ENCODE measurements at places on chromosomes 7 and 10.
A peak's percentile ranks its signal among the peaks of the same experiment; 100 is the strongest.

DNA sequence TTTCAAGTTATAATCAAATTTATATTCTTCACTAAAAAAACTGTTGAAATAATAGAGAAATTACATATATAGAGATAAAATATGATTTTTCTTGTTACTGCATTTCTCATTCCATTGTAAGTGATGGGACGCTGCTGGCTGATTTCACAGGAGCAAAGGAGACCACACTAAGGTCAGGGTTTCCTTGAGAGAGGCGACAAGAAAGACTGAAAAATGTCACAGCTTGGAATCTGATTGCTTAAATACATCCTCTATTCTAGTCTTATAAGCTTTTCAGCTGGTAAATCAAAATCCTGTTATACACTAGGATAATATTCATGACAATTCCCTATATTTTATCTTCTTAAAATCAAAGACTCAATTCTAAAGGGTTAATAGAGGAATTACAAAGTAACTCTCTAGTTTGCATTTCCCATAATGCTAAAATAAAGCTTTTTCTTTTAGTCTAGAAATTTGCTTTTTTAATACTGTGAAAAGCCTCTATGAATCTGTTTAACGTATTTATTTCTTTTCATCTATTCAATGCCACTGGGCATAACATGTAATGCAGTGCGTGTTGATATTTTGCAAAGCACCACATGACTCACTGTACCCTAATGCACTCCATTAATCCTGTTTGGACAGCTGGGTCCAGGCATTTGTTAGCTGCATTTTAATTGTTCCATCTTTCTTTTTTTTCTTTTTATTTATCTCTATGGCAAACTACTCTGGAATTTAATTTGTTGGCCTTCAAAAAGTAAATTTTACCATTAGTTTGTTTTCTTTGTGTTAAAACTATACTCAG lies 81.7 kb downstream of the RNF32 start:
- DNase-seq: peak; percentile 34

DNA sequence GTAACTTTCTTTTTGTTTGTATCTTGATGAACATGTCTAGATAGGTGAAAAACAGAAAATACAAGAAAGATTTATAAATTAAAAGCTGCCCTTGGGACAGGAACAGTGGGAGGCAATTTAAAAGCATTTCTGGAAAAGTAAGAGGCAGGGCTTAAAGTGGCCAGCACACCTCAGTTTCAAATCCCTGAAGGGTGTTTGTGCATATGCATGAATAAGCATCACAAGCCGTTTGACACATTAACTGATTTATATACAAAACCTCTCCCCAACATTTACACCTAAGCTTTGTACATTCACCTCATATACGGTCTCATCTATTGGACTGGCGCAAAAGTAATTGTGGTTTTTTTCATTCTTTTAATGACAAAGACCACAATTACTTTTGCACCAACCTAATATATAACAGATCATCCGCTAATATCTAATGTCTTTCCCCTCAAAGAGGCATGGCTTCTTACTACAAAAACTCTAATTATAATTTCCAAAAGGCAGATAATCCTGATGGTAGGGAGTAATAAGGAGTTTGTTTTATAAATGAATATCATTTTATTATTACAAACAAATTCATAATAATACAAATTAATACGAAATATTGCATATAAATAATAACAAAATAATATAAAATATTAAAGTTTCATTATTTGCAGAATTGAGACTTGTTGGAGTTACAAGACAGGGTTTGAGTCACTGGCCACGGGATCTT lies 48.3 kb downstream of the LRGUK start:
- DNase-seq: no peak

DNA sequence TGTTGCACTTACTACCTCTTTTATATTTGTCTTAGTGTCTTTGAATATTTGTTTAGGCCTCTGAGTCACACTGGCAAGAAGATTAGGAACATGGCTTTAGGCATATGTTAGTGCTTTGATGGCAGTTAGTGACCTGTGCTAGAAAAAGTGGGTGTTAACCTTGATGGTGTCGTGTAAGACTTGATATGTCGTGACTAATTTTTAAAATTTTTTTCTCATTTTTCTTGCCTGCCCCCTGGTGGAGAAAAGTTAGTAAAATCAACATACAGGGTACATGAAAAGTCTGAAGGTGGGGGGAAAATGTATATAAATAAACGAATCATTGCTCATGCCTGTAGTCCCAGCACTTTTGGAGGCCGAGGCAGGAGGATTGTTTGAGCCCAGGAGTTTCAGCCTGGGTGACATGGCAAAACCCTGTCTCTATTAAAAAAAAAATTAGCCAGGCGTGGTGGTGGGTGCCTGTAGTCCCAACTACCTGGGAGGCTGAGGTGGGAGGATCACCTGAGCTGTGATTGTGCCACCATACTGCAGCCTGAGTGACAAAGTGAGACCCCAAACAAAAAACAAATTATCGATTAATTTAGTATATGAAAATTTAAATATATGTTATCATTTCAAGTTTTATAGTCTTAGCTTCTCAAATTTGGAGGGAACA lies 44.6 kb downstream of the TAX1BP1 start:
- peak; percentile 22 for DNase-seq

DNA sequence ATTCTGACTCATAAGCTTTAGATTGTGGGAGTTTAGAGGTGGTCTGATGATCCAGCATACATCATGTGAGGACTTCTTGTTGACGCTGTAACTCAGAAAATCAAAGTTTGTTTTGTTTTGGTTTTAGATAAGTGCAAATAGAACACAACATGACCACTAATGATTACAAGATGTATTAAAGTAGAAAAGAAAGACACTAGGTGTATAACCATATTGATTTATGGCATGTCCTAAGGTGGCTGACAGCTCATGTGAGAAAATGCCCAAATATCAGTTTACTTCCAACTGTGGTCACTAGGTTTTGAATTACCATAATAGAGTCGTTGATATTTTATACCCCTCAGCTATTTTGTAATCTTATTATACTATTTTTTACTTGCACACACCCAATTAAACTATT lies 1131.4 kb upstream of the PHF14 start:
- DNase-seq: no peak

- no peak for DNase-seq
These were observed 61.0 kb downstream of the GALNT11 start for GRCh38 chr7:152086513-152086912.

- no peak for DNase-seq
These were observed 26.4 kb upstream of the MSS51 start for GRCh38 chr10:73459683-73460314.

GRCh38 chr7:40402661-40403060 lies 267.9 kb downstream of the SUGCT start:
- no peak for DNase-seq

DNA sequence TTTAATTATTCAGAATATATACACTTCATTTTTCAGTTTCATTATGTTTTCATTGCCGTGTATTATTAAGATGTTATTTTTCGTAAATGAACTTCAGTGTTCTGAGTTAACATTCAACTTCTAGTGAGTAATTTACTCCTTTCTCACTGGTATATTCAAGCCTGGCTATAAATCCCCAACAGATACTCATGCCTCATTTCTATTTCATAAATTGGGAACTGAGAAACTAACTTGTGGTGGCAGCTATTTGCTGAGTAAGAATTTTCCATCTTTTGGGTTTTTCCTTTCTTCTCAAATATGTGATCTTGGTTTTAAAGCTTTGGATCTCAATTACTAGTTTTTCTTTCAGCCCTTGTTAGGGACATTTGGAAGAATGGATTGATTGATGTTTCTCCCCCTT lies 281.1 kb downstream of the CDK14 start:
- no peak for DNase-seq

DNA sequence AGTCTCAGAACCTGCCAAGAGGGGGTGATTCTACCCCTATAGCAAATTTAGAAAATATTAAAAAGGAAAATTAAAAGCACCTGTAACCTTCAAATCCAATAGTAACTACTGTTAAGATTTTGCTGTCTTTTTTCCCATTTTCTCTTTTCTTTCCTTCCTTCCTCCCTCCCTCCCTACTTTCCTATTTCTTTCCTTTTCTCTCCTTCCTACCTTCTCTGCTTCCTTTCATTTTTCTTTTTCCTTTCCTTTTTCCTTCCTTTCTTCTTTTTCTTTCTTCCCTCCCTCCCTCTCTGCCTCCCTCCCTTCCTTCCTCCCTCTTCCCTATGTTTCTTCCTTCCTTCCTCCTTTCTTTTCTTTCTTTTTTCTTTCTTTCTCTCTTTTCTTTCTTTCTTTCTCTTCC lies 120.2 kb upstream of the KCTD7 start:
- DNase-seq: no peak

GRCh38 chr7:101066141-101066832 lies 19.0 kb upstream of the TRIM56 start:
- DNase-seq: no peak

GRCh38 chr7:24024276-24025068 lies 259.5 kb upstream of the NPY start:
- no peak for DNase-seq

- DNase-seq: peak; percentile 85
These were observed 18.8 kb downstream of the AKR1B1 start for GRCh38 chr7:134440067-134440466.

GRCh38 chr7:95250571-95250970 lies 73.8 kb downstream of the PON1 start:
- no peak for DNase-seq

DNA sequence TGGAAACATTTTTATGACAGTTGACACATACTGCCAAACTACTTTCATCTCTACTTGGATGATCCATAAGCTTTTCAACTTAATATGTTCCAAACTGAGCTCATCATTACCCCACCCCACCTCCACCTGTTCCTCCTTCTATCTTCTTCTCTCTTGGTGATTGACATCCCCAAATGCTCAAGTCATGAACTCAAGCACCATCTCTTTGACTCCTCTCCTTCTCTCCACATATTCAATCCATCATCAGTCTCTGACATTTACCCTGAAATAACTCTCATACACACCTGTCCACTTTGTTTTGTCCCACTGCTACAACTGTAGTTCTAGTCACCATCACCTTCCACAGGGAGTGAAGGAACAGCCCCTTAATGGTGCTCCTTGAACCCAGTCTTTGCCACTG lies 43.3 kb downstream of the SGCE start:
- no peak for DNase-seq

DNA sequence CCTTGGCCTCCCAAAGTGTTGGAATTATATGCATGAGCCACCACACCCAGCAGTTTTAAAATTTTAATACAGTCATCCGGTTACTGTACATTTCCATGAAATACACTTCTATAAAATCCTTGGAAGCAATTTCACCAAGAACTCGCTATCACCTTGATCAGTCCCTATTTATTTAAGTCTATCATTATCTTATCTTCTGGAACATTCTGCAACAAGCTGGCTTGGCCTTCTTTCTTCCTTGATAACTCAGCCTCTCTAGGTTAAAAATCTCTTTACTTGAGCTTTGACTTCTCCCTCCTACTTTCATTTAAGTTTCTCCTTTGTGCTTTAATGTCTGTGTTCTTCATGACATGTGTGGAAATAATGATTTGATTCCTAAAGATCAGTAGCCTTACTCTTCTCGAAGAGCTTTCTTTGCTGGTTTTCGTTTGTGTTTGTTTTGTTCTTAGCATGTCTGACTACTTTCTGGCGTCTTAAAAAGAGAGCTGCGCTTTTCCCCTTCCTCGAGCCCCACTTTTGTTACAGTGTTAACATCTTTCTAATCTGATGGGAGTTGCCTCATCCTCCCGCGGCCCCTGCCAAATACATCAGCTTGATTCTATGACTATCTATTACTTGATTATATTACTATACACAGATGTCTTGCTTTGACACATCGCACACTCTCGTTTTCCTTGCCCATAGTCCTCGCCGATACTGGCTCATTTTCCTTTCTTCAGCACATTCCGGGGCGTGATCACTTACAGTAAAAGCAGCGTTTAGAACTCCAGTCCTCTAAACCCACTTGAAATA lies 11.1 kb upstream of the CALML5 start:
- no peak for DNase-seq

DNA sequence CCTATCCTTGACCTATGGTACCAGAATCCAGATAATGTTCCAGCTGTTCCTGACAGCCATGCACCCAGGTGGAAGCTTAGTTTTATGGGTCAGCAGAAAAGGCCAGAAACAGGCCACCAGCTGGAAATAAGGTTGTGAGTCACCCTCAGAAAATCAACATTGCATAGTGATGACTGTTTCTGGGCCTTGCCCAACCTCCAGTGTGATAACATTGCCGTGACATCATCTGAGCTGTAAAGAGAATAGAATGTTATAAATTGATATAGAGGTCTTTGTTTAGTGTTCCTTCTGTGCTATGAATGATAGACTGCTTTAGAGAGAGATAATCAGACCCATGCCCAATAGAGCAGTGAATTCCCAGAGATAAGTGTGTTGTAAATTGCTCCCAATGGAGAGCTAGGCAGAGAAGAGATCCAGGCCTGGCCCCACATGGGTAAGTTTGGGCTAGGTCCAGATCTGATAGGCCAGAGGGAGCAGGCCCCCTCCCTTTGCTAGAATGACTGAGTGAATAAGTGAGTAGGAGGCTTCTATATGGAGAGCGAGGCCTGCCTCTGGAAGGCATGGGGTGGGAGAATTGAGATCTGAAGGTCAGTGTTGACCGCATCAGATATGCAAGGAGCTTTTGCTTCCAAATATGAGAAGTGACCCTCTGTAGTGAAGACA lies 14.2 kb upstream of the HPS1 start:
- peak; percentile 80 for DNase-seq

Measured in adrenal gland (tissue), 19 donors.